ENCODE measurements at places on chromosomes 13 and 19. TPM values are rescaled to one million over a fixed set of nuclear protein-coding genes. Genes with fewer than 3 reads are reported as not detected.
A peak's percentile ranks its signal among the peaks of the same experiment; 100 is the strongest.

- peak; percentile 70 for DNase-seq
Measured at GRCh38 chr19:18204394-18205199, 755 bp upstream of the RAB3A start.

DNA sequence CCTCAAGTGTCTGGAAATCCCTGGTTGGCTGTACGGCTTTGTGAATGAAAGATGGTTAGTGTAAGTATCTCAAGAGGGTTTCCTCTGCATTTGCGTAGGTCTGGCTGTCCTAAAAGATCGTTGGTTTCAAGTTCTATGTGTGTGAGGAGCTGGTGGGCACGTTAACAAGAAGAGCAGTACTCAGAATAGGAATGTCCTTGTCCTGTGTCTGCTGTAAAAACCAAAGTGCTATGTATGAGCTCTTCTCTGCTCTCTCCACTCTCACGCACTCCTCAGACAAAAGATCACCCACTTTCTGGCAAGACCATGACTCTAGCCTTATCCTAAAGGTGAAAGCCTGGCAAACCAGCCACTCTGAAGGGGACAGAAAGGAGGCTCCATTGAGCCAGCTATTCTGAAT lies 39.1 kb downstream of the USP12 start:
- DNase-seq, result peak; percentile 62

The NLRP12 gene
- not detected for total RNA-seq

DNA sequence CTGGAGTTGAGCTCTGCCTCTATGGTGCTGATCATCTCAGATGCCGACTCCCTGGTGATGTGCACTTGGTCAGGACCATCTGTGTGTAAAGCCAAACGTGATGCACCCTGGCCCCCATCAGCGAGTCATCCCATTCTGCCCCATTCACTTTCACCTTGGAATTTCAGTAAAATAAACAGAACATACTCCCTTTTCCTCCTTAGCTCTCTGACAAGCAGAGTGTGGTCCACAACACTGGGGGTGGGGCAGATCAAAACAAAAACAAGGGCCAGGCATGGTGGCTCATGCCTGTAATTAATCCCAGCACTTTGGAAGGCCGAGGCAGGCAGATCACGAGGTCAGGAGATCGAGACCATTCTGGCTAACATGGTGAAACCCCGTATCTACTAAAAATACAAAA lies 12.3 kb downstream of the CEACAM20 start:
- DNase-seq, result no peak

GRCh38 chr13:100560498-100561157 lies 28.0 kb downstream of the GGACT start:
- DNase-seq, result no peak

GRCh38 chr13:57409121-57409520 lies 222.4 kb upstream of the PCDH17 start:
- no peak for DNase-seq

The LPAR6 gene
- total RNA-seq, result 6.4 TPM

- peak; percentile 77 for DNase-seq
Measured at GRCh38 chr19:39236527-39236926, 8.3 kb downstream of the IFNL3 start.

The KANK3 gene
- 3.6 TPM for total RNA-seq

The ZNF541 gene
- 0.29 TPM for total RNA-seq
